ENCODE measurements at places on chromosomes 3 and 15.

DNA sequence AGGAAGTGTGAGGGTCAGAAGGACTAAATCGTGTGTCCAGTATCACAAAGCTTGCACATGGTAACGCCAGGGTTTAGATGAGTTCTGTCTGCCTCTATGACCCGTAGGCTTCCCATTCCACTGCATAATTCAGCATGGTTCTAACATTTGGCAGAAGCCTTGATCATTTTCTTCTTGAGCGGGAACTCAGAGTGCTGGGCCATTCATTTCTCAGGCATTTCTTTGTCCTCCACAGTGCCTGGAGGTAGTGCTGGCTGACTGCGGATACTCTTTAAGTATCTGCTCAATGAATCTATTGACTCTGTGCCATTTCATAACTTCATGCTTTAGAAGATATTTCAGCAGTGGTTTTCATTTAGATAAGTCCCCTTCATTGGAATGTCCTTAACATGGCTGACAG lies 370.2 kb downstream of the EPHB1 start:
- DNase-seq: no peak

- no peak for DNase-seq
Observed at GRCh38 chr15:71136159-71136783, 21.0 kb downstream of the THSD4 start.

GRCh38 chr15:31293655-31294054 lies 33.0 kb upstream of the KLF13 start:
- no peak for DNase-seq

DNA sequence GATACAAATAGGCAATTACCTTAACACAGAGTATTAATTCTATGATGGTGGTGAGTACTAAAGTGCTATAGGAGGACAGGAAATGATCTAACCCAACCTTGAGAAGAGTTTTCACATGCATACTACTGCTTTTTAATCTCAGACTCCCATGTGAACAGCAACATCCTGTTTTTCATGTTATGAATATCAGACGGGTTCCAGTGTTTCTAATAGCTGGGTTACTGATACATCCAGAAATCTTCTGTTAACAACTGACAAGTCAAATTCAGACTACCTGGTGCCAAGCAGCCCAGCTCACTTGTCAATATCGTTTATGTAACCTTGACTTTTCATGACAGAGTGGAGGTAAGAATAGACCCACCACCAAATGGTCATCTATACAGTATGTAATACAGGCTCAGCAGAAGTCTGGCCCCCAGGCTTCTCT lies 220.2 kb upstream of the COL8A1 start:
- DNase-seq: no peak

DNA sequence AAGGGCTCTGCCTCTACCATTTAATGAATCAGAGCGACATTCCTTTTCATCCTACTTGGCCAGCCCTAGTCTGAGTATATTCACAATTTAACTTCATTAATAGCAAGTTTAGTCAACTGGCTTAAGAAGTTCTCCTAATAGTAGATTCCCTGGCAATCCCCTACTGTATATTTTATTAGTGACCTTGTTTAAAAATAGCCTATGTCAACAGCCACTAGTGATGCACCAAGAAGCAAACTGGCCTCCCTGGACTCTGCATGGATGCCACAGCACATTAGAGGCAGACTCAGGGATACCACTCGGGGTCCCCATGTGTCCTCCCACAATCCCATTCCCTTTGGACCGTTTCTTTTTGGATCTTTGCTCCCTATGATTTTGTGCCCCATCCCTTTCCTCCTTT lies 83.6 kb downstream of the THSD4 start:
- no peak for DNase-seq

GRCh38 chr3:64306745-64307144 lies 81.5 kb upstream of the PRICKLE2 start:
- DNase-seq: no peak

- peak; percentile 66 for DNase-seq
Observed at GRCh38 chr3:146189519-146190173, 28.7 kb upstream of the PLOD2 start.

GRCh38 chr3:23834082-23834870 lies 28.5 kb downstream of the UBE2E1 start:
- DNase-seq: no peak

DNA sequence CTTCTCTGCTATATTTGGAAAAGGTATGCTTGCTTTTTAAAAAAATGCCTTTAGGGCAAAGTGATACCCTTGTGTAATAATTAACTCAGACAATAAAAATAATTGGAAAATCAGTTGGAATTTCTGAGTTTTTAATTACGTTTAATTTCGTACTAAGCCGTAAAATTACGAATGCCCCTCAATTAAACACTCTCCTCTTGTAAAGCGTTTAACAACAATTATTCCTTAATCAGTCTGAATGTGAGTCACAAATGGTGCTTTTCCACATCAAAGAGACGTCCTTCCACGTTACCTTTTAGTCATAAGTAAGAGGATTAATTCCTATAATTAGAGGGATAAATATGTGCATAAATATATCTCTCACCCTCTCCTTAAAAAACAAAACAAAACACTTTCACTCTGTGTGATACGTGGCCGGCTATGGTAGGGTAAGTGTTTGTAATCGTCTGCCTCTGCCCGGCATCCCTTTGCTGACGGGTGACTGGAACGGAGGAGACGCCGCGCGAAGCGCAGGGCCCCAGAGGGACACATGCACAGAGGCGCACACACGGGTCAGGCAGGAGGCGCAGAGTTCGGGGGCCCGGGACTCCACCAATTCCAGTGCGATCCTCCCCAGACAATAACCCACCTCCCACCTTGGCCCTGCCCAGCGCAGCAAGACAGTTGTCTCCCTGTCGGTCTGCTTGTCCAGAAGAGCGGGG lies 9.7 kb upstream of the MEIS2 start:
- no peak for DNase-seq

- DNase-seq: peak; percentile 84
Observed at GRCh38 chr3:69320871-69321271, 65.0 kb downstream of the FRMD4B start.

DNA sequence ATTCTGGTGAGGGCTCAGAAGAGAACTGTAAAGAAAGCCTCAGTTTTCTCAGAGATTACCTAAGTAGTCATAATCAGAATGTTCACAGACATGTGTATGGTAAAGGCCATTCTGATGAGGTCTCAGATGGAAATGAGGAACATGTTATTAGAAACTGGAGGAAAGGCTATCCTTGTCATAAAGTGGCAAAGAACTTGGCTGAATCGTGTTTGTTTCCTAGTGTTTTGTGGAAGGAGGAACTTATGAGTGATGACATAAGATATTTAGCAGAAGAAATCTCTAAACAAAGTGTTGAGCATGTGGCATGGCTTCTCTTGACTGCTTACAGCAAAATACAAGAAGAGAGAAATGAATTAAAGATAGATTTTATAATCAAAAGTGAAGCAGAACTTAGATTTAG lies 12.8 kb upstream of the KLHL40 start:
- DNase-seq: no peak

DNA sequence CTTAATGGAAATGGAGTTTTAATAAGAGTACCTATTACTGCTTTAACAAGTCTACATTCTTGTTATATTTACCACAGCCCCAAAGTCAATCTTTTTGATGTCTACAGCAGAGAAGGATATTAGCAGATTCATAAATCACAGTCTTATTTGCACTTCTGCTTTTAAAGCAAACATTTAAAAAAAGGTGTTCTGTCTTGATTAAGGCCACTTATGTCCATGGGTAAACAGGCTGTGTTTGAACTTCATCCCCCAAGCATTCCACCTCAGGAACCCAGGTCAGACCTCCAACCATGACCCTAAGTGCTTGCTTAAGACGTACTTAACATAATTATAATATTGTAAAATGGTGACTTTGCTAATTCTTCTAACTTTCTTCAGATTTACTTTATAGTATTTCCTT lies 113.4 kb downstream of the CMSS1 start:
- DNase-seq: no peak

GRCh38 chr3:70090322-70090913 lies 90.9 kb downstream of the SAMMSON start:
- peak; percentile 41 for DNase-seq

GRCh38 chr3:123158330-123158729 lies 43.4 kb upstream of the SEC22A start:
- DNase-seq: no peak

GRCh38 chr3:38536671-38537070 lies 40.5 kb downstream of the EXOG start:
- no peak for DNase-seq

DNA sequence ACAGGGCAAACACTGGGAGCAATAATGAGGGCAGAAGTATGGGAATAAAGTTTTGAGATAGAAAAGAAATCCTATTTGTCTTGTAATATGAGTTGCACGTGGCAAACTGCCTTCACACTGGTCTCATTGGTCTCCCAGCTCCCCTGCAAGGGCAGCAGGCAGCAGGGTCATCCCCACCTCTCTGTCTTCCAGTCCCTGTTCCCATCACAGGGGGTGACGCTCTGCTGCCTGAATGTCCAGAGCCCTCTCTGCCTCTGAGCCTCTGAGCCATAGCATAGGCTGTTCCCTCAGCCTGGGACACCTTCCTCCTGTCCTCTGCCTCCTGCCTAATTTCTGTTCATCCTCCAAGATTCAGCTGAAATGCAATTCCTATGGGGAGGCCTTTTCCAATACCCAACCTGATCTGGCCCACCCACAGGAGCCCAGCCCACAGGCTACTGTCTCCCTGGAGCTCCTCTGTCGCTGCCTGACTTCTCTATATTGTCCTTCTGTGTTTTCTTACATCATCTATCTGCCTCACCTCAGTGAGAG lies 12.1 kb upstream of the SKOR1 start:
- DNase-seq: no peak

DNA sequence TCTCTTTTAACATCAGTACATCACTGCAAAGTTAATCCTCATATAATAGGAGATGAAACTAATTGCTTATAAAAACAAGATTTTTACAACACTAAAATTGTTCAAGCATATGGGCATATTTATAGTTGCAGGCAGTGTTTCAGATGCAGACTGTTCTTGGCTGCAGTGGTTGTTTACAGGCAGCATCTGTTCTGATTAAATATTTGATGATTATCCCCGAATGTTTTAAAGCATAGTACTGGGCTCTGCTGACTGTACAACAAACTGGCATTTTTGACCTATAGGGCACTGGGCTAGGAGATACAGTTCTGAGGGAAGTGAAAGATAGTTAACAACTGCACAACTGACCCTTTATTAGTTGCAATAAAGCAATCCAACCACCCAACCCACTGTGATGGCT lies 113.6 kb downstream of the UBE3A start:
- DNase-seq: no peak

DNA sequence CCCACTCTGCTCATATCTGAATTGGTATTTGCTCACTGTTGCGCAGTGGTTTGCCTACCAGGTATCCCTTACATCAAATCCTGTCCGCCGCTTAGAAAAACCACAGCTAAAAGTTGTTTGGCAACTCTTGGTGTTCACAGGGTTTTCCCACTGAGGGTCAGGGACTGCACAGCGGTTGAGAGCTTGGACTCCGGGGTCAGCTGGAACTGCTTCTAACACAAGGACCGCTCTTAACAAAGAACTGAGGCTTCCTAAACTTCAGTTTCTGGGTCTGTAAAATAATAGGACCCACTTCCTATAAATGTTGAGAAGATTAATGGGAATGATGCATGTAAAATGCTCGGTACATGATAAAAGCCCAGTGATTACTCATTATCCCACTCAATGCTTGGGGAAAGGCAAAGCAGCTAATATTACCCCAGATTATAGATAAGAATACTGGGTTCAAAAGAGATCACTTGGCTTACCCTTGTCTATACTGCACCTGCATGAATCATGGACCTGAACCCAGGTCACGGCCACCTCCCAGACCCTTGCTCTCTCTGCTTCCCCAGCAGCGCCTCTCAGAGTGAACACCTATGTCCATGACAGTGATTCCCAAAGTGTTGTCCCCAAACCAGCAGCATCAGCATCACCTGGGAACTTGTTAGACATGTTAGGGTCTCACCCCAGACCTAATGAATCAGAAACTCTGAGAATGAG lies 36.1 kb downstream of the LIPC start:
- DNase-seq: no peak

DNA sequence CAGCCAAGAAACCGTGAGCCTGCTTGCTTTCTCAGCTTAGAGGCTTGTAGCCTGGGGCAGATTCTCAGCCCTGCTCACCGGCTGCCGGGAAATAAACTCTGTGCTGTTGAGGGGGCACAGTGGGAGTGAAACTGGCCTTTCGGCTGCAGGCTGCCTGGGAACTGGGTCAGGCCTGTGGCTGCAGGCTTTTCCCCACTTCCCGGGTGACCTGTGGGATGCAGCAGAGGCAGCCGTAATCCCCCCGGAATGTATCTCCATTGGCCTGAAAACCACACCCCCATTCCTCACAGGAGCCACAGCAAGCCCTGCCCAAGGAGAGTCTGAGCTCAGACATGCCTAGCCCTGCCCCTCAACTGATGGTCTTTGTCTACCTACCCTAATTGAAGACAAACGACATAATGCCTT lies 110.9 kb downstream of the STXBP5L start:
- no peak for DNase-seq

GRCh38 chr3:177228601-177229190 lies 31.4 kb upstream of the TBL1XR1 start:
- DNase-seq: no peak

DNA sequence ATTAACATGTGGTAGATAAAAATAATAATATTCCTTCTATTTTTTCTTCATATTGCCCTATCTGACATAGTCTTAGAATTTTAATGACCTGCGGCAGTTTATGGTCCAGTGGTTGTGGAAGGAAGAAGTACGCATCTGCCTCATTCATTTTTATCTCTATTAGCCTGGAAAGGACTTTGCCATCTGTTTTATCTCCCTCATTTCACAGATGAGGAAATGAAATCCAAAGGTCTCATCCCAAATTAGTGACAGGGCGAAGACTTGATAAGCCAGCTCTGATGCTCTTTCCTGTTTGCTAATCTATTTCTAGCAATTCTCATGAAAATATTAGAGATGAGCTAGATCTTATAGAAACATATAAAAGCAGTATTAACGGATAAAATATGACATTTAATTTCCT lies 113.3 kb downstream of the KLHL25 start:
- DNase-seq: no peak

DNA sequence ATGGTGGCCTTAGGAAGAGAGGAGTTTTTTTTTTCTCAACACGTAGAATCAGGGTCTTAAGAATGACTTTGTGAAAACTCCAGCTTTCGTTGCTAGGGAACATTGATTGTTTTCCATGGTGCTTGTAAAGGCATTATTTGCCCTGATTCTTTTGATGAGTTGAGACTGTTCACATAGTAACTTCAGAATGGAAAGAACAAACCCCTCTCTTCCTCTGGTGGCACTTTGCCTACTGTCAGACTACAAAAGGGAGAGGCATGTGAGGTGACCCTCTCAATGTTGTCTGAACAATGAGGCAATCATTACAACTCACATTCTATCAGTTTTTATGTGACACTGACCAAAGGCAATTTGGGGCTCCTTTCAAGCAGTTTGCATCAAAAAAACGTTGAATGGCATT lies 477.8 kb downstream of the FGF12 start:
- no peak for DNase-seq

- DNase-seq: no peak
Observed at GRCh38 chr15:43316016-43316970, 14.1 kb downstream of the LCMT2 start.

GRCh38 chr3:173510565-173510964 lies 113.0 kb downstream of the NLGN1 start:
- no peak for DNase-seq

Measured in suppressor macrophage treated with lipopolysaccharide for 1 hour (primary cell).